ENCODE measurements at places on chromosomes 7 and 10.

DNA sequence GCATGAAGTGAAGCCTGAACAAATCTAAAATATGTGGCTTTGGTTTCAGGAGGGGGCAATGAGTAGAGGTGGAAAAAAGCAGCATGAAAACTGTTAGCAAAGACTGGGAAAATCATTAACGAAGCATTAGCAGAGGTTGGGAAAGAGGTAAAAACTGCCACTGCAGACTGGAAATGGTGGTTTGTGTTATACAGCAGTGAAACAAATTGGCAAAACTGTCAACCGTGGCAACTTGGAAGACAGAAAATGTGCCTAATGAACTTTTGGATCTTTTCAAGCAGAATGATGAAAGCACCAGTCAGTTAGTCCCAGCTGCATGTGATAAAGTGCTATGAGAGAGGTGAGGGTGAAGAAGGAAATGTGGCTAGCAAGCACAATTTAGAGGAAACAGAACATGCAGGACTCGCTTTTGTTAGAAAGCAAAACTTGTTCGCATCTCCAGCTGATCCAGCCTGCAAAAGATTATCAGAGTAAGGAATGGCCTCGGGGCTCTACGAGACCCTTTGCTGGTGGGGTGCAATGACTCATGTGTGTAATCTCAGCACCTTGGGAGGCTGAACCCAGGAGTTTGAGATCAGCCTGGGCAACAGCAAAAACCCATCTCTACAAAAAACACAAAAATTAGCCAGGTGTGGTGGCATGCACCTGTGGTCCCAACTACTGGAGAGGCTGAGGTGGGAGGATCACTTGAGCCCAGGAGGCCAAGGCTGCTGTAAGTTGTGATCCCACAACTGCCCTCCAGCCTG is 45.7 kb downstream of the SKIDA1 start:
- no peak for DNase-seq

GRCh38 chr7:115728518-115728917 is 302.0 kb downstream of the TFEC start:
- DNase-seq: no peak

DNA sequence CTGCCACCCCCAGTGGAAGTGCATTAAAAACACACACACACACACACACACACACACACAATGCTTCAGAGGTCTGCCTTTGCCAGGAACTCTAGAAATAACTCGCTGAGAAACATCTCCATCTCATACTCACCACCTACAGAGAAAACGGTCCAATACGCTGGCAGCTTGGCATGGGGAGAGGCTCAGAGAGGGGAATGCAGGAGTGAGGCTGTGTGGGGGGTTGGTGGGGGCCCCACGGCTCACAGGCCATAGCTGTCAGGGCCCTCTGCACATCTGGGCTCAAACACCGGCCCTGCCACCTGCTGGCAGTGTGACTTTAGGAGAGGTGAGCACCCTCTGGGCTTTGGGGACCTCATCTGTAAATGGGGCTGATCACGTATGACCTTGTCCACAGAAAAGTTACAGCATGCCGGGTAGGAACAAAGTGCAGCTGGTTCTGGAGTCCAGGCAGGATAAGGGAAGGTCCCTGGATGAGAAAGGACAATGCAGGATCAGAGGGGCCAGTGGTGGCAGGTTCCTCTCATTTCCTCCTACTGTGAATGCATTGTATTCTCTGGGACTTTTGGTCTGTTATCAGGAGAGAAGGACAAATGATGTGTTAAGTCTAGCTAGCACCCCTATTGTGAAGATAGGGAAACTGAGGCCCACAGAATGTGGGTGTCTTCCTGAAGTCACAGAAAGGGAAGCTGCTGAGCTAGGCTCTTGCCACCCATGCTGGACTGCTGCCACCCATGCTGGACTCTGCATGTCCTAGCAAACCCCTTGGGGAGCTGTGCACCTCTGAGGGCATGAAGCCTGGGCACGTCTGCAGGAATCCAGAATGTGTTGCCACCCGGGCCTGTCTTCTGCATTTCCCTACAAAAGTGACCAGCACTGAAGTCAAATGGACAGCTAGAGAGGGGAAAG is 404.6 kb downstream of the RPS24 start:
- no peak for DNase-seq

DNA sequence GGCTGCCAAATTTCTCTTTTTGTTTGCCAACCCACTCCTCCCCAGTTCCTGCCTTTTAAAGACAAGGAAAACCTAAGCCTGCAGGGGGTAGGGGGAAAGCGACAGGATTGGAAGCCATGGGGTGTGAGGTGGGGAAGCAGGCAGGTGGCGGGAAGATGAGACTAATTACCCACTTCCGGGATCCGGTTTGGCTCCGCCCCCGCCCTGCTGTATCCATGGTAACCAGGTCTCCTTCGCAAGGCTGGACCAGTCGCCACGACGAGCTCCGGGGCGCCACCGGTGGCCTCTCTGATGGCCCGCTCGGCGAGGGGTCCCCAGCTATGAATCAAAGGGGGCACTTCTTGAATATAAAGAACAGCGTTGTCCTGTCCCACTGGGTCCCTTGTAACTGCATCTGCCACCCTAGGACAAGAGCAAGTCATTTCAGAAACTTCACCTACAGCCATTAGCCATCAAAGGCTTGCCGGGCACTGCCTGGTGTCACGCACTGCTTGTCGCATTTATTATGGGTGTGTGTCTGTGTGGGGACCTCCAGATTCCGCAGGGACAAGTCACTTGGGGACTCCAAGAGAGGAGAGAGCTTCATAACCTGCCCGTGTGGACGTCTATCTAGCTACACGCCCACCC is 55.4 kb upstream of the LMTK2 start:
- peak; percentile 86 for DNase-seq

DNA sequence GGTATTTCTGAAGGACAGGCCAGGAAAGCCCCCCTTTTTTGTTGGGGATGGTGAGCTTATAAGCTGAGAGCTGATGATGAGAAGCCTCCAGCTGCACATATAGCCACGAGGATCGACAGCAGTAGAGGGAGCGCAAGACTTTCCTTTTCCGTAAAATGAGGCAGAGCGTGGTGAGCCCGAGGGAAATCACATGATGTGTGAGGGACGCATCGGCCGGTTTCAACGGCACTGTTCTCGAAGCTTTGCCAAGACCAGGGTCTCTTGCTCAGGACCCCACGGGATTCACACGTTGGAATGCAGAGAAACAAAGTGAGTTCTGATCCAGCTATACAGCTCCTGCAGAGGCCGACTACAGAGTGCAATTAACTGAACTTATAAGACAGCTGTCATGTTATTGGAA is 55.7 kb downstream of the ADAM12 start:
- no peak for DNase-seq

DNA sequence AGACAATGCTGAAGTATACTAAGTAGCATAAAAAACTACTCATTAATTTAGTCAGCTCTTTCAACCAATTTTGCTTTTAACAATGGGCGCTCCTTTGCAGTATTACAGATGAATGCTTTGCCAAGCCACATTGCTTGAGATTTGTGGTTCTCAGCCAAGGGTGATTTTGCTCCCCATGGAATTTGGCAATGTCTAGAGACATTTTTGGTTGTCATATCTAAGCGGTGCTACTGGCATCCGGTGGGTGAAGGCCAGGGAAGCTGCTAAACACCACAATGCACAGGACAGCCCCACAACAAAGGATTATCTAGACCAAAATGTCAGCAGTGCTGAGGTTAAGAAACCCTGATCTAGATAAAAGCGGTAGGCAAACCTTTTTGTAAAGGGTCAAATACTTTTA is 112.0 kb downstream of the UBE2H start:
- no peak for DNase-seq

DNA sequence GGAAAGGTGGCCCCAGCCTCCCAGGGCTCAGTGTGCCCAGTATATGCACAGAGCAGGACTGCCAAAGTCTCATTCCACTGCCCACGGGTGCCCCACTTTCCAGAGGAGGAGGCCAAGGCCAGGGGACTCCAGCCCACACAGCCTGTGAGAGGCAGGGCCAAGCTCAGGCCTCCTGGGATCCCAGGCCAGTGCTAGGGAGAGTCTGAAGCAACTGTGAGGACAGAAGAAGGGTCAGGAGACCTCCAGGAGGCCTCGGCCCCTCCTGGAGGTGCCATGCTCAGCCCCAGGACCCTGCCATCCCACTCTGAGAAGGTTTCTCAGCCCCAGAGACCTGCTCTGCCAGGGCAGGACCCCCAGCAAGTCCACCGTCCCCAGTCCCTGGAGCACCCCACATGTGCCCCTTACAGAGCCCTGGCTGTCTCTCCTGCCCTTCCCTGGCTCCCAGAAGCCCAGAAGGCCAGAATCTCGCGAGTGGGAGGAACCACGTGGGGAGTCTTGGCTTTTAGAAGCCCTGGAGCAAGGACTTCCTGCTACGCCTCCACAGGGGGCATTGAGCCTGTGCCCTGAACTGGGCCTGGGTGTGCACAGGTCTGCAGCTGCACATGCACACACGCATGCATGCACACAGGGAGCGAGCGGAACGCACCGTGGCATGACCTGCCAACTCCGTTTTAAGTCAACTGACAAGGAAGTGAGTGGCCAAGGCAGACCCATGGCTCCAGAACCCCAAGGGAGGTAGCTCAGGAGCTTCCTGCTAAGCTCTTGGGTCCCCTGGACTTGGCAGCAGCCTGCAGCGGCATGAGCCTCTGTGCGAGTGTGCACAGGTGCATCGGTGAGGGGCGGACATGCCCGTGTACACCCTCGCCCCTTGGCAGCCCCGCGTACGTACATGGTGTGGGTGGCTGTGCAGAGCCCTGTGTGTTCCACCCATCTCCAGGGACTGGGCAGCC is 33.6 kb downstream of the ZCCHC24 start:
- no peak for DNase-seq

- no peak for DNase-seq
Measured at GRCh38 chr7:157357129-157358040, 20.6 kb downstream of the DNAJB6 start.

DNA sequence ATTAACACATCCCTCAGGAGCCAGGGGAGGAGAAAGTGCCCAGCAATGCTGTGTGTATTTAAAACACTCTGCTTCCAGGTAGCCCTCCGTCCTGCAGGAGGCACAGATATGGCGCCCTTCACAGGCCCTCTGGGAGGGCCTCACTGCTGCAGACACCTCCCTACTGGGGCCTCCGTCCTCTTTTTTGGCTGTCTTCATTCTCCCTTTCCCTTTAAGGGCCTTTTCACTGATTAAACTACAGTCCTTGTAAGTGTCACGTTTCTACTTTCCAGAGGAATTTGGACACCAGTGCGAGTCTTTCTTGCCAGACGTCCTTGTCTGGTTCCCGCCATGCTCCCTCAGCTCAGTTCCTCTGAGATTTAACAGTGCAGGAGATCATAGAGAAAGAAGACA is 39.7 kb upstream of the MKRN1 start:
- DNase-seq: no peak
